Fibroblast of skin of right quadriceps (primary cell): ENCODE measurements at places on chromosomes 16 and 17.
A peak's percentile ranks its signal among the peaks of the same experiment; 100 is the strongest.

DNA sequence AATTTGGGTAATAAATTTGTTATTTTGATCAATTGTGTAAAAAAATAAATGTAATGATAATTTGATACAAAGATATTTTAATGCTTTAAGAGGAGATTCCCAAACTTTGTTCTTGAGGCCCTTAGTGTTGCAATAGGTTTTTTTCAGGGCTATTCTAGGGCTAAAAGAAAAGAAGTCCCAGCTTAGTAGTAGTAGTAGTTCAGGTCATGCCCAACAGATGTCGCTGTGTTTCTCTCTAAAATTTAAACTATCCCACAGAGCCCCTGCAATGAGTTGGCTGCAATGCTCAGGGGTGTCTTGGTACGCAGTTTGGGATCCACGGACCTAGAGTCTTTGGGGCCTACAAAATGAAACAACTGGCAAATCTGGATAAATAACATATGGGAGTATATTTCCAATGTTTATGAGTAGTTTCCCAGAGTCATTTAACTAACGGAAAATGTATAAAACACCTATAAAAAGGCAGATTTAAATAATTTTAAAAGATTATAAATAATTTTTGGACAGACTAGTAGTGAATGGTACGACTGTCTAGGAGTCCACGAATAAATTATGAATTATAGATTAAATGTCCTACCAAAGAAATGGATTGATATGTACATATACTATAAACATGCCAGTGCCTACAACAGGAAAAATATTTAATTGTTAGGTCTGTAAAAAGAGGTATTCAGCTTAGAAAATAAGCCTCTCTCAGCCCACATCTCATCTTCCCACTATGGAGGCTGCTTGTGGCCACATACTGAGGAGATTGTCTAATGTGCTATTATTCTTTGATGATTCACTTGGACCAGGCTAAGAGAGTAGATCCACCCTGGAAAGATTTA is 228.5 kb upstream of the PMFBP1 start:
- DNase-seq = peak; percentile 66

- no peak for DNase-seq
Observed at GRCh38 chr17:21165922-21166594, 39.3 kb downstream of the DHRS7B start.

- DNase-seq = no peak
Observed at GRCh38 chr17:37212179-37212578, 163.6 kb upstream of the C17orf78 start.

GRCh38 chr16:21097151-21097550 is 53.5 kb downstream of the DNAH3 start:
- peak; percentile 66 for DNase-seq

DNA sequence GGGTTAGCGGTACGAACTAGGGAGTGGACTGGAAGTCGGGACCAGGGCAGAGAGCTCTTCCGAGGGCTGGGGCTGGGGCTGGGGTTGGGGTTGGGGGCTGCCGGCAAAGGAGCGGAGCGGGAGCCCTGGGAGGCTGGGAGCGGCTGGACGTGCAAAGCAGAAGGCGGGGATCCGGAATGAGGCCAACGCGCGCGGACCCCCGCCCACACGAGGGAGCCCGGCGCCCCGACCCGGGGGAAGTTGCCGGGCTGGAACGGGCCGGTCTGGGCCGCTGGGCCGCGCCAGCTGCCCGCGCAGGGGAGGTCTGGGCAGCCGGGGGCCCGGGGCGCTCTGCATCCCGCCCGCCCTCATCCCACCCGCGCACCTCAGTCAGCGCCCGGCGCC is 323 bp downstream of the ST3GAL2 start:
- no peak for DNase-seq

GRCh38 chr17:1169221-1169928 is 10.4 kb downstream of the ABR start:
- no peak for DNase-seq

DNA sequence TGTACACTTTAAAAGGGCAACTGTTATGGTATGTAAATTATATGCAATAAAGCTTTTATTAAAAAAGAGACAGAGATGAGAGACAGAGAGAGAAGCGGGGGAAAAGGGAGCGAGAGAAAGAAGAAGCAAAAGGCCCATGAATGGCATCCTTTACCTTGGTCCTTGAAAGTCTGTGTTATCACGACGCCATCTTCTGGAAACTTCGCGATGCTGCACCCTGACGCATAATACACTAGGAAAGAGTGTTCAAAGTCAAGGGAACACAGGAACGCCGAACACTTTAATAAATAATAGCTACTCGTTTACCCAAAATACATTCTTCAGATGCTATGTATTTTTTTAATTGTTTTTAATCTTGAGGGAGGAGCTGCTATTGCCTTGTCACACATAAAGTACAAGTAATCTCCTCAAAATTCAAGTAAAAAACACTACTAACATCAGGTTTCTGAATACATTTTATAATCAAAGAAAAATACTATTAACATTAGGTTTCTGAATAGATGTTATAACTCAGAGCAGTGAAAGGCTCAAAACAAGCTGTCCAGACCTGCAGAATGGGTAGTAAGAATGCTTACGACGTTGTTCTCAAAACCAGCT is 23.0 kb upstream of the SLC38A8 start:
- peak; percentile 52 for DNase-seq

GRCh38 chr17:75404223-75404730 is 1.2 kb downstream of the GRB2 start:
- peak; percentile 73 for DNase-seq

GRCh38 chr16:1839554-1839953 is 12.5 kb downstream of the FAHD1 start:
- peak; percentile 83 for DNase-seq

DNA sequence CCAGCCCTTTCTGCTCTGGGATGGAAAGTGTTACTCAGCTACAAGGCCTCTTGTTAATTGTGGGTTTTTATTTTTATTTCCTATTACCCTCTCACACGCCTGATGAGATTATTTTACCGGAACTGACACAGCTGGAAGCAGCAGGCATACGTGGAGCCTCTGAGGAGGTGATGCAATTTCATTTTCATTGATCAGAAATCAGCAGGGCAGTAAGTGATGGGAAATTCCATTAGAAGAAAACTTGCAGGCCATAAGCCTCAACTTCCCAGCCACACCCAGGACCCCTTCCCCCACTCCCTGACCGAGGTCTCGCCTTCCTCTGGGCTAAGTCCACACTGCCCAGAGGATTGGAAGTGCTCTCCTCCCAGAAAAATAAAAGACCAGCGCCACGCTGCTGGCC is 69.7 kb downstream of the ZFHX3 start:
- peak; percentile 68 for DNase-seq

DNA sequence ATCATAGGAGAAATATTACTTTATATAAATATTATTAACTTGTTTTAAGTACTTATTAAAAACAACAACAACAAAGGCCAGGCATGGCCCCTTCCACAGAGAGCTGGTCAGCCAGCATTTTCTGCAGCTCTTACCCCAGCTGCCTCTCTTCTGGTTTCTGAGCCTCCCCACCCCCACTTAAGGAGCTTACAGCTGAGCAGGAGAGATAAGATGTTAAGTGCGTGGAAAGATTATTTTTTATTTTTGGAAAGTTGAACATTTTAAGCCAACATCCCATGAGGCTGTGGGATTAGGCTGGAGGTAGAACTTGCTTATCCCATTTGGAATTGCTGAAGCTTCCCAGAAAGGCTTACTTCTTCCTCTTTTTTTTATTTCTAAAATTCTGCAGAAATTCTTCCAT is 401.2 kb downstream of the SEC14L1 start:
- no peak for DNase-seq

DNA sequence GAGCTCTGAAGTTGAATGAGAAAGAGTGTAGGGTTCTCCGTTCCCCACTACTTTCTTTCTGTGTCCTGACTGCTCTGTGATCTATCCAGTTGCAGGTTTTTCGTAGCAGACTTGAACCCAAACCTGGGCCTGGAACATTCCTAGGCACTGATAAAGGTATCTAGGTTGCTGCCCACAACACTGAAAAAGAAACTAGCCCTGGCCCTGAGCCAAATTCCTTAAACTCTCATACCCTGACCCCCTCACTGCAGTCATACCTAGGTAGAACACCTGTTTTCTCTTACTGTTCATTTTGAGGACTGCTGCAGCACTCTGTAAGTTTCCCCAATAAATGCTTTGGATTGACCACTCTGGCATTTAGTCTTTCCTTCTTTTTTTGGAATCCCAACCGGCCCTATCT is 5.4 kb downstream of the HYDIN start:
- DNase-seq = no peak

DNA sequence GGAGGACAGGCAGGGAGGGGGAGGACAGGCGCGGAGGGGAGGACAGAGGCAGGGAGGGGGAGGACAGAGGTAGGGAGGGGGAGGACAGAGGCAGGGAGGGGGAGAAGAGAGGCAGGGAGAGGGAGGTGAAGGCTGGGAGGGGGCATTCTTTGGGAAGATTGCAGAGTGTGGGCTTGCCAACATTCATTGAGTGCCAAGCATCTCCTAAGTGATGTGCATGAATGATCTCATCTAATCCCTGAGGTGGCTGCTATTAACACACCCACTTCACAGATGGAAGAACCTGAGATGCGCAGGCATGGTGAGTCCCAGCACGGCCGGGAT is 58.3 kb downstream of the NT5M start:
- DNase-seq = no peak

DNA sequence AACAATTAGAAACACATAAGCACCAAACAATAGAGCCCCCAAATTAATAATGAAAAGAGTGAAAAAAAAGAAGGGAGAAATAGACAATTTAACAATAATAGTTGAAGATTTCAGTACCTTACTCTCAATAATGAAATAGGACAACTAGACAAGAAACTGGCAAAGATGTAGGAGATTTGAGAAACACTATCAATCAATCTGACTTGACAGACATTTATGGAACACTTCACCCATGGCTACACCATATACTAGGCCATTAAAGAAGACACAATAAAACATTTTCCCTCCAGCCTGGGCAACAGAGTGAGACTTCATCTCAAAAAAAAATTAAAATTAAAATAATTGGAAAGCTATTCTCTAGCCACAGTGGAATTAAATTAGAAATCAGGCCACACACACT is 5.0 kb upstream of the DUS1L start:
- no peak for DNase-seq

GRCh38 chr17:51079049-51079448 is 41.6 kb downstream of the SPAG9 start:
- DNase-seq = peak; percentile 61

DNA sequence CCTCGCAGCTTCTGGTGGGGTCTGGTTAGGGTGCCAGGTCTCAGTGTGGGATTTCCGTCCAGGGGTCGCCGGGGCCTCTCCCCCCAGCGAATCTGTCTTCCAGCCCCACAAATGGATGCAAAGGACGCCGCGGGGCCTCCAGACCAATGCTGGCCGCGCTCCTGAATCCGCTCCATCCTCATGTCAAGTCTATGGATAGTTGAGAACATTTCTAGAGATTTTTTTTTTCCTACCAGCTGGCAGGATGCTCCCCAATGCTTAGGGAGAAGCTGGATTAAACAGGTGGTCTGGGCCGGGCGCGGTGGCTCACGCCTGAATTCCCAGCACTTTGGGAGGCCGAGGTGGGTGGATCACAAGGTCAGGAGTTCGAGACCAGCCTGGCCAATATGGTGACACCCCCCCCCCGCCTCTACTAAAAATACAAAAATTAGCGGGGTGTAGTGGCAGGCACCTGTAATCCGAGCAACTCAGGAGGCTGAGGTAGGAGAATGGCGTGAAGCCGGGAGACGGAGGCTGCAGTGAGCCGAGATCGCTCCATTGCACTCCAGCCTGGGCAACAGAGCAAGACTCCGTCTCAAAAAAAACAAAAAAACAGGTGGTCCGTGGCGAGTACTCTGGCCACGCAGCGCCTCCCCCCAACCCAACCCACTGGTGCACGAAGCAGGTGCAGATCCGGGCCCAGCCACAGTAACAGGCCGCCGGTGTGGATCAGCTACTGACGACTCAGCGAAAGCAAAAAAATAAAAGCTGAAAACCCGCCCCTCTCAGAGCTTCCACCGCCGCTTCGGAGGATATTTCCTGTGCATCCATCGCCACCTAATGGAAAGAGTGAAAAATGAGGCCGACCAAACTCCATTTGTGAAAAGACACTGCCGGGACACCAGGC is 1.1 kb upstream of the NXN start:
- peak; percentile 86 for DNase-seq

GRCh38 chr17:40517286-40517662 is 15.9 kb upstream of the TNS4 start:
- DNase-seq = no peak

DNA sequence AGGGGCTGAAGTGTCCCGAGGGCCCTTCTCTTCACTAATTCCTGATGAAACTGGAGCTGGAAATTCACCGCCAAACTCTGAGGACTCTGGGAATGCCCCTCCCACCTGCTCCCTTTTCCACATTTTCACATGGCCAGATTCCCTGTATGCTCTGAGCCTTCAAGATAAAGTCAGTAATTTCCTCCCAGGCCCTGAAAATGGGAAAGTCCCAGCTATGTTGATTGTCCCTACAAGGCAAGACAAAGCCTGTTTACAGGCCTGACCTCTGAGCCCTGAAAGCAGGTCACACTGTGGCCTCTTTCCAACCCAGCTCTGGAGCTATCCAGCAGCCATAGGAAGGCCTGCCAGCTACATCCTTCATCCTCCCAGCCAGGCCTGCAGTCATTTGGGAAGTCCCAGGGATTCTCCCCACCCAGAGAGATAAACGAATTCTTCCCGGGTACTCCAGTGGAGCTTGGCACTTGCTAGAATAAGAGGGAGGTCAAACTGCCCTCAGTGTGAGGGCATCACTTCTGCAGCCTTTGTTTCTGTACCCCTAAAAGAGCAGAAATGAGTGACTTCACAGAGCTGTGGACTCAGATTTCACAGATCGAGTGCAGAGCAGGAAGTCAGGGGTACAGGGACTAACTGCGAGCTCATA is 19.6 kb upstream of the CCL2 start:
- no peak for DNase-seq

DNA sequence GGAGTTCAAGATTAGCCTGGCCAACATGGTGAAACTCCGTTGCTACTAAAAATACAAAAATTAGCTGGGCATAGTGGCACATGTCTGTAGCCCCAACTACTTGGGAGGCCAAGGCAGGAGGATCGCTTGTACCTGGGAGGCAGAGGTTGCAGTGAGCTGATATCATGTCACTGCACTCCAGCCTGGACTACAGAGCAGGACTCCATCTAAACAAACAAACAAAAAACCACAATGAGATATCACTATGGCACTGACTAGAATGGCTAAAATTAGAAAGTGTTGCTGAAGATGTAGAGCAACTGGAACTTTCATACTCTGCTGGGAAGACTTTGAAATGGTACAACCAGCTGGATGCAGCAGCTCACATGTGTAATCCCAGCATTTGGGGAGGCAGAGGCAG is 6.5 kb upstream of the TNK1 start:
- DNase-seq = no peak

DNA sequence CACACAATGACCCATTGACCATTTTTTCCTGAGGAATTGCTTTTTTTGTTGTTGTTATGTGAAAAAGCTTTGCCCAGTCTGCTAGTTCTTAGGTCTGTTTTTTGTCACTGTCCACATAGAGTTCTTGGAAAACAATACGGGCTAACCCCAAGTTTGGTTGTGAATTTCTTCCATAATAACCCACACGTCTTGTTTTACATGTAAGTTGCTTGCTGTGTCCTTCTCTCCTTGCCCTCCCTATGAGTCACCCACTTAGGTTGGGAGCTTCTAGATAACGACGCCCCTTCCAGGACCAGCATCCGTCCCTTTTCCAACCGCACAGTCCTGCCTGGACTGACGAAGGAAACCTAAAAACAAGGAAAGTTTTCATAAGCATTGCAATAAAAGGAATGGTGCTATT is 175.3 kb upstream of the HS3ST3A1 start:
- no peak for DNase-seq

- DNase-seq = no peak
Observed at GRCh38 chr16:89620406-89620841, 7.0 kb downstream of the DPEP1 start.
